ENCODE measurements at places on chromosomes 16 and 17. TPM values are rescaled to one million over a fixed set of nuclear protein-coding genes. Genes with fewer than 3 reads are reported as not detected.

HAPSTR1 gene
- total RNA-seq: 45.2 TPM

- DNase-seq: no peak
These were observed 460.4 kb upstream of the DYNLRB2 start for GRCh38 chr16:80080287-80080851.

ADAD2 gene
- not detected for total RNA-seq

- DNase-seq: peak; percentile 56
These were observed 115.4 kb upstream of the ZFHX3 start for GRCh38 chr16:73163238-73163815.

CRHR1 gene
- not detected for total RNA-seq

- no peak for DNase-seq
These were observed 7.2 kb upstream of the ARHGDIA start for GRCh38 chr17:81878294-81878693.

DNA sequence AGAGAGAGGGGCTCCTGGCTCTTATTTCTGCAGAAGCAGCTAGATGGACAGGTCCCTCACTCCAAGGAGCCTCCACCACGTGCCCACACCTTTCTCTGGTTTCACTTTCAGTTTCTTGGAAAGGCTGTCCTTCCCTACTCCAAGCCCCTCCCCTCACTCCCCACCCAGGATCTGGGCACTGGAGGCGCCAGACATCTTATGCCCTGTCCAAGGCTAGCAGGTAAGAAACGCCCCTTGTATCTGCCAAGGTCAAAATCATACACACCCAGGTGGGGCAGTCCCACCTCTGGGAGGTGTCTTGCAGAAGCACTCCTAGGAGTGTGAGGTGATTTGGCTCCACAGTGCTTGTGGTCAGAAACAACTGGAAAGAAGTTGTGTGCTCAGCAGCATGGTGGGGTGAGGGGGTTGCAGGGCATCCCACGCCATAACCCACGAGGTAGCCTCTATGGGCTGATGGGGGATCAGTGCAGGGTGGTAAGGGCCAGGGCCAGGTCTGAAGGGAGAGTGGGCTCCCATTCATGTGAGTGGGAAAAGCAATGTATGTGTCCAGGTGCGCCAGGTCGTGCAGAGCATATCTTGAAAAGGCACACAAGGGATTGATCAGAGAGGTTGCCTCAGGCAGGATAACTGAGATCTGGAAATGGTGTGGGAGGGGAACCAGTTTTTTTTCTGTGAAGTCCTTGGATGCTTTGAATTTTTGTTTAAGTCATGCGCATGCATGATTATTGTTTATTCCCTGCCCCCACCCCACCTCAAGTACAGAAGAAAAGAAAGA, 31.8 kb upstream of the PRM1 start:
- DNase-seq: no peak

- peak; percentile 10 for DNase-seq
These were observed 23.4 kb downstream of the NME2 start for GRCh38 chr17:51189628-51190027.

- DNase-seq: no peak
These were observed 14.1 kb downstream of the MIEN1 start for GRCh38 chr17:39716073-39716818.

- no peak for DNase-seq
These were observed 8.5 kb downstream of the IRX3 start for GRCh38 chr16:54277845-54278703.

- DNase-seq: no peak
These were observed 32.0 kb downstream of the GSE1 start for GRCh38 chr16:85645021-85645589.

DNA sequence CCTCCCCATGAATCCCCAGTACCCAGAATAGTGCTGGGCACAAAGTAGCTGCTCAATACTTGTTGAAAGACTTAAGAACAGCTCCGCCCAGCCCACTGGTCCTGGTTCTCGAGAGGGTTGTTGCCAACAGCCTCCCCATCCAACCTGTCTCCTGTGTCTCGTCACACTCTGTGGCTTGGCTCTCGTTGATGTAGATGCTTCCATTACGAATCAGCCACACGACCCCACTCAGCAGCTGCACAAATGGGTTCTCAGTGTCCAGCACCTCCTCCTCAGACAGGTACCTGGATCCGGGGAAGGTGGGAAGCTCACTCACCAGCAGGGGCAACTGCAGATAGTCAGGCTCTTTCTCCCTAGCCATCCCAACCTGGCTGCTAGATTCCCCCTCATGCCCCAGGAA, 2.1 kb downstream of the NAGPA start:
- DNase-seq: no peak

- peak; percentile 43 for DNase-seq
These were observed 1.2 kb upstream of the EFNB3 start for GRCh38 chr17:7703584-7704479.

GRCh38 chr17:50499270-50499669, 9.0 kb upstream of the MYCBPAP start:
- no peak for DNase-seq

DNA sequence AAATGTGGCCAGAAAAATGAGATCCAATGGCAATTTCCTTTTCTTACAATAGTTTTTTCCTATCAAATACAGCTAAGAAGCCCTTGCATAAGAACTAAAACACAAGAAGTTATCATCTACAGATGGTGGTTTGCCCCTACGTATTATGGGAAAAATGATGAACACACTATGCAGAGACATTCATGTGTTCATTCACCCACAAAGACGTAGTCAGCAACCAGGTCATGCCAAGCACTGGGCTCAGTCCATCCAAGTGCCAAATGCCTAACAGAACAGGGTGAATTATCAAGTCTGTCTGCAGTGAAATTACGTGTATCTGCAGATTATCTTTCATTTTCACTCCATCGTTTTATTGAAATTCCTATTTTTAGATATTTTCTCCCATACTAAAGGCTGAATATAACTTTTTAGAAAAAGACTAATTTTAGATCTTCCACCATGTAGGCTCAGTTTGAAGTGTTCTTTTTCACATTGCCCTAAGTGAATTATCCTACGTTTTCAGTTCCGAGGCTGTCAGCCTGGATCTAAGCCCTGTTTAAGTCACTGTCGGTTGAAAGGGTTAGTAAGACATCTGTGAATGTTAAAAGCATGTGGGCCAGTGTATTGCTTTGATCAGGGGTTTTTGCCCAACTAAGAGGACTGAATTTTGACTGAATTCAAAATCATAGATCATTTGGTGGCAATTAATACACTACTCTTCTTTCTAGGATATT, 78.1 kb upstream of the DHX40 start:
- no peak for DNase-seq

STH gene
- not detected for total RNA-seq

DNA sequence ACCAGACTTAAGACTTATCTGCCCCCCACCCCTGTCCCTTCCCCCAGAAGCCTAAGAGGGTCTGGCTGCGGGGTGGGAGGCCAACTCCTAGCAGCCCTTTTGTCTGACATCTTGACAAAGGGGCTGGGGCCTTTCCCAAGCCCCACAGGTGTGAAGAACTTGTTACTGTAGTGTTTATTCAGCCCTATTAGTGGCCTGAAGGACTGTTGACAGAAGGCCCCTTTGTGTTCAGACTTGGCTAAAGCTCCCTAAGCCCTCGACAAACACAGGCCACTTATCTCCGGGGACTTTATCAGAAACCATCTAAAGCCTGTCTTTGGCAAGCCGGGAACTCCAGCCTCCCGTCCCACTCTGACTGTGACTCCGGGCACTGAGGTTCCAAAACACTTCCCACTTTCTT, 129.8 kb downstream of the NTN1 start:
- DNase-seq: no peak

GRCh38 chr17:51258756-51259563, 889 bp downstream of the MBTD1 start:
- peak; percentile 10 for DNase-seq

DNA sequence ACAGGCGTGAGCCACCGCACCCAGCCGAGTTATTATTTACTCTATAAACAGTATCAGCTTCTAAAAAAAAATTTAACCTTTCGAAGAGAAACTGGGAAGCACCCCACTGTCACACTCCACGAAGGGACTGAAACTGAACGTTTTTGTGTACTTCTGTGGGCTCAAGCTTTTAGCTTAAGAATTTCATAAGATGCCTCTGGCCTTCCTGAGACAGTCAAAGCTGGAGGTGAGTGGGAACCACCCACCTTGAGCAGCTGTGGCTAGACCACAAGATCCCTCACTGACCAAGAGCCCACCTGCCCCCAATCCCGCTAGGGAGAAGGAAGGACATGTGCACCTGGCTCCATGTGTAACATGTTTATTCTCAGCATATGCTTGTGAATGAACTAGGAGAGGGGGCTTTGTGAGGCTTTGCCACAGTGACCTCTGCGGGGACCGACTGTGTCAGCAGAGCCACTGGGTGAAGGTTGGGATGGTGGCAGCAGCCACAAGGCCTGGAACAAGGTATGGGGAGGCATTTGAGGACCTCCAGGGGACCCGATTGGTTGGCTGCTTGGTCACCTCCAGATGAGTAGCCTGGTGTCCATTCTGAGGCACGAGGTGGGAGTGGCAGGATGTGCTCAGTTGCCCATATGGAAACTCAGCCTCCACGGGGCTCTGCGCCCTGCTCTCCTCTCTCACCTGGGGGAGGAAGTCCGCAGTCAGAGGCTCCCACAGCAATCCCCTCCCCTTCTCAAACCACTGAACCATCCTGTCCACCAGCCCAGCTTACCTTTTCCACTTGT, 4.8 kb downstream of the DPEP3 start:
- no peak for DNase-seq

- peak; percentile 92 for DNase-seq
These were observed 153.3 kb downstream of the CHD9 start for GRCh38 chr16:53207810-53208752.

GRCh38 chr17:78912082-78912481, 9.1 kb upstream of the CEP295NL start:
- no peak for DNase-seq

DNA sequence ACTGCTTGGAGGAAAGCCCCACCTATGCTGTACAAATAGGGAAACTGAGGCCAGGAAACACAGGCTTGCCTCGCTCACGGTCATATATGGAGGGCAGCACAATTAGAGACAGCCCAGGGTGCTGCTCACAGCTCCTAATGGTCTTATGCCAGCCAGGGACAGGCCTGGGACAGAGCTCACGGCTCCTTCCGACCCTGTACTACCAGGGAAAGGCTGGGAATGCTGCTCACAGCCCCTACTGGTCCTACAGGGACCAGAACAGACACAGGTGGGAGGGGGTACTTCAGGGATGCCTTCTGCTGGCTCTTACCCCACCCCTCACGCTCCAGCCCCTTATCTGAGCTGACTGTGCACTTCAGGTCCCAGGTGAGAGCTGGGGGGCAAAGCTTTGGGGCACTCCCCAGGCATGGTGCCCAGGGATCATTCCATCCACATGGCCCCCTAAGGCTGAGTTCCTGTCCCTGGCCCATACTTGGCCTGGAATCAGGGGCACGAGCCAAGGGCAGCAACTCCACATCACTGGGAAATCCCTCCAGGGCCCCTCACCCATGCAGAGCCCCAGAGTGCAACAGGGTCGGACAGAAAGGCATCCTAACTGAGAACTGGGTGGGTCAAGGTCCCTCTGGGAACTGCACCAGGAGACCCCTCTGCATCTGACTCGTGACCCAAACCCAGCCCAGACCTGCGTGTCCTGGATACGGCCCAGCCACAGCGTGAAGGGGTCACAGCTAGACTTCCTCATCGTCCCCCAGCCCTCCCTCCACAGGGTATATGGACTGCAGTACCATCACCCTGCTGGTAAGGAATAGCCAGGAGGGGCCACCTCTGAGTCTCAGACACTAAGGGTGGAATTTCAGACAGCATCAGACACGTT, 5.9 kb downstream of the RHBDF1 start:
- no peak for DNase-seq

- DNase-seq: no peak
These were observed 10.8 kb downstream of the CDH5 start for GRCh38 chr16:66377324-66377723.

DNA sequence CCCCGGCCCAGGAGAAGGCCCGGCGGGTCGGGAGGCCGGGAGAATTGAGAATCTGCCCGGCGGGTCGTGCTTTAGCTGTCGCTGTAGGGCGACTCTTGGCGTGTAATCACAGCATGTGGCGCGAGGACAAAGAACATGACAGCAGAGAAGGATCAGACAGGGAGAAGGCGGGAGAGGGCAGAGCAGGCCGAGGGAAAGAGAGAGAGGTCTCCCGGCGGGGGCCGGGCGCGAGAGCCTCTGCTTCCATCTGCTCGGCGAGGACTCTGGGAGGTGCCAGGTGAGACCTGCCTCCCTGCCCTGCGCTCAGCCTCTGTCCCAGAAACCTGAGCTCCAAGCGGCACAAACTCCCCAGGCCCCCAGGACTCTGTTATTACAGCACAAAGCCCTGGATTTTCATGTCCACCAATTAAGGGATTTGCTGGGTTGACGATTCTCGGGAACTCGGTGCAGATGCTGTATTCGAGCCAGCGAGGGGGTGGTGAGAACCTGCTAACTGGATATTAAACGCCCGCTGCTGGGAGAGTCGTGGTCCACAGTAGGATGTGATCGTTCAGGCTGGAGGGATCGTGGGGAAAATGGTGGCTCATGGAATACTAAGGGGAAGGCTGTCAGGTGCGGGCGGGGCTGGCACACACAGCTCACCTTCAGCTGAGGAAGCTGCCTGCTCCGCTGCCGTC, 172.0 kb upstream of the CIBAR2 start:
- no peak for DNase-seq

- DNase-seq: no peak
These were observed 6.9 kb upstream of the KRT19 start for GRCh38 chr17:41534899-41535546.

- DNase-seq: no peak
These were observed 8.1 kb downstream of the TMEM235 start for GRCh38 chr17:78239489-78239931.

- no peak for DNase-seq
These were observed 80.9 kb upstream of the TEKT1 start for GRCh38 chr17:6912110-6913051.

MYOCD gene
- 0.17 TPM for total RNA-seq

TPSD1 gene
- total RNA-seq: not detected

PPY gene
- not detected for total RNA-seq

GRCh38 chr16:23838485-23839142, 2.8 kb downstream of the PRKCB start:
- no peak for DNase-seq

- DNase-seq: no peak
These were observed 10.8 kb upstream of the G6PC1 start for GRCh38 chr17:42889809-42890208.

DNA sequence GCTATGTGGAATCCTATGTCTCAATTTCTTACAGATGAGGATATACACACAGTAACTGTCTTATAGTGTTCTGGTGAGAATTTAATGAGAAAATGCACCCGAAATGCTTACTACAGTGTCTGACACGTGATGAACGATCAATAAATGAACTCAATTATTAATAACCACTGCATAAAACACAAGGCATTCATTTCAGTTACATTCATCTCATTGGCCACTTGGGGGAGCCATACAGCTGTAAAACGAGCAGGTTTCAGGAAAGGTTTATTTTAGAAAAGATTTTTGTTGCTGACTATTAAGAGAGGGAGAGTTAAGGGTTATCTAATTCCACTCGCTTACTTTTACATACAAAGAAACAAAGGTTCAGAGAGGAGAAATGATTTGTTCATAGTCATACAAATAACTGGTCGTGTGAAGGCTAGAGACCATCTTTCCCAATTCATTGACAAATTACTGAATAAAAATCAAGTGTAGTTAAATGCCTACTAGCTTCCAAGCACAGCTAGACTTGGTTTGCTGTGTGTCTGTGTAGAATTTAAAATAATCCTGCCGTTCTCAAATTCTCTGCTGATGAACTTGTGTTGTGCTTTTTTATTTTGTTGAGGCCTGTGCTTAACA, 160.1 kb downstream of the MAP2K4 start:
- peak; percentile 80 for DNase-seq
